ENCODE measurements at places on chromosomes 11 and 22.

GRCh38 chr22:43515902-43516301, 104.1 kb downstream of the MPPED1 start:
- DNase-seq, result no peak

DNA sequence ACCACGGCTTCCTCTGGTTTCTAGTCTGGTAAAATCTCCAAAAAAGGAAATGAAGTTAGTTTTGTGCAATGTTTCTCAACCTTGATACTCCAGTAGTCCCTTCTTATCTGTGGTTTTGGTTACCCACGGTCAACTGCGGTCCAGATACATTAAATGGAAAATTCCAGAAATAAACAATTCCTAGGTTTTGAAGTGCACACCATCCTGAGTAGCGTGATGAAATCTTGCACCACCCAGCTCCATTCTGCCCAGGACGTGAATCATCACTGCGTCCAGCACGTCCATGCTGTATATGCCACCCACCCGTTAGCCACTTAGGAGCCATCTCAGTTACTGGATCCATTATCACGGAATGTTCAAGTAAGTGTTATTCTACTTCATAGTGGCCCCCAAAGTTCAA, 117.0 kb downstream of the FBXO7 start:
- peak; percentile 65 for DNase-seq

DNA sequence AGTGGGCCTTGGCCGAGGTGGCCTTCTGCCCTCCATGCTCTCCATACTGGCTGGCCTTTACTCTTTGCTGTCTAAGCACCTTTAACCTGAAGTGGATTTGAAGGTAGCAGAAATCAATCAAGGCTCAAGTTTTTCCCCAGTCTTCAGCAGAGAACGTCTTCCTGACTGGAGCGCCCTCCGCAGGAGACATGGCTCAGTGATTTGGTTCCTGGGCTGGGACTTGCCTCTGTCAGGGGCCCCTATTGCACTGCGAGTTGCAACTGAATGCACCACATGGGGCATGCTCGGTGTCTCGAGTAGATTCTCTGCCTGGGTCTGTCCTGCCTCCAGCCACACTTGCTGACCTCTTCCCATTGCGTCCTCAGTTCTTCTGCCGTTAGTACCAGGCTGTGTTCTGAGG, 79.6 kb downstream of the BMAL1 start:
- DNase-seq, result no peak

DNA sequence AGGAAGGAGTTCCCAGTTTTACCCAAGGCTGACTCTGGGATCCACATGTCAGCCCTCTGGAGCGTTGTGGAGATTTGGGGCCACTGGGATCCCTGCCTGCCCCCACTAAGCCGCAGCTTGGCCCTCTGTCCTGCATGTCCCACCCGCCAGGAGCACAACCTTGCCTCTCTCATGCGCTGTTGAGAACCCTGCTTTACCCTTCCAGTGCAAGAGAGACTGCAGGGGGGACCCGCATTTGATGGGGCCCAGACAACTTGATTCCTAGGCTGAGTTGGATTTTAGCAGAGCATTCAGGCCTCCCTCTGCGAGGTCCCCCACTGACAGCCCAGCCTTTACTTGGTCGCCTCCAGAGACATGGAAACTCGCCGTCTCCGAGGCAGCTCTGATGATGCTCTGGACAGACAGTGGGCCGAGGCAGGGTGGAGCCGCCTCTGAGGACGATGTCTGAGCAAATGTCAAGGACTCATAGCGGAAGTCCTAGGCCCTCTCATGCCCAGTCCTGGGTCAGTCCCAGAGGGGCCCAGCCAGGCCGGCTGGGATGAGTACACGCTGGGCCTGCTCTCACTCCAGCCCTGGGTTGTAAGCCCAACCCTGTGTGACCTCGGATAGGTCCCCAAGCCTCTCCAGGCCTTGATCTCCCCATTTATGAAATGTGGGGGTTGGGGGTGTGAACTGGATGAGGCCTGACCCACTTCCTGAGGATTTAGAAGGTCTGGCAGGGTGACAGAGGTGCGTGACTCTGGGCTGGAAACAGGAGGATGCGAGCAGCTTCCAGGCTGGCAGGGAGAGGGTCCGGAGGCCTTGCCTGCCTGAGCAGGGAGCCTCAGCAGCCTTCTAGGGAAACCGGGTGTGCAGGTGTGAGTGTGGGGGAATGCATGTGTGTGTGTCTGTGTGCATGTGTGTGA, 630 bp downstream of the CD5 start:
- no peak for DNase-seq

DNA sequence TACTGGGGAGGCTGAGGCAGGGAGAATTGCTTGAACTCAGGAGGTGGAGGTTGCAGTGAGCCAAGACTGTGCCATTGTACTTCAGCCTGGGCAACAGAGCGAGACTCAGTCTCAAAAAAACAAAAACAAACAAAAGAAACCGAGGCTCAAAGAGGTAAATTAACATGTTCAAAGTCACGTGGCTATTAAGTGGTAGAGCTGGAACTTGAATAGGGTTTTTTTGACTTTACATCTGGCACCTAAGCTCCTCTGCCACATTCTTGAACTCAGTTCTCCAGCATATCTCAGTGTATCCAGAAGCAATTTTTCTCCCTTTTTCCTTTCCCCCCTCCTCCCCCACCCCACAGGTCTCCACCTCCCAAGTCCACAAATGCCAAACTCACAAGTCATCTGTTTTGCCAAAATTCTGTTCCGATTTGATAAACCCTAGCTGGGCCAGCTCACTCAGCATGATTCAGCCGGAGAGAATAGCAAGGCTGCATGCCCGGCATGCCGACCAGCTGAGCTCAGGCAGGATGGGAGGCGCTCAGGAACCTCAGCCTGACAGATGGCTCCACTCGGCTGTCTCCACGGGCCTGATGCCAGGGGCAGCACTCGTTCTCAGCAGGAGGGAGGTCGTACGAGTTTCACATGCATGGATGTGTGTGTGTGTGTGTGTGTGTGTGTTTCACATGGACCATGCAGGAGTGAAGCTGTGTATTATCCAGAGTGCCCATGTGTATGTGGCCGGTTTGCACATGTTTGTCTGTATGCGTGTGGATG, 63.2 kb upstream of the RRAS2 start:
- peak; percentile 77 for DNase-seq

- no peak for DNase-seq
Observed at GRCh38 chr11:28903716-28904115, 795.5 kb downstream of the METTL15 start.

- DNase-seq, result peak; percentile 96
Observed at GRCh38 chr11:6251990-6252473, 7.6 kb upstream of the CCKBR start.

DNA sequence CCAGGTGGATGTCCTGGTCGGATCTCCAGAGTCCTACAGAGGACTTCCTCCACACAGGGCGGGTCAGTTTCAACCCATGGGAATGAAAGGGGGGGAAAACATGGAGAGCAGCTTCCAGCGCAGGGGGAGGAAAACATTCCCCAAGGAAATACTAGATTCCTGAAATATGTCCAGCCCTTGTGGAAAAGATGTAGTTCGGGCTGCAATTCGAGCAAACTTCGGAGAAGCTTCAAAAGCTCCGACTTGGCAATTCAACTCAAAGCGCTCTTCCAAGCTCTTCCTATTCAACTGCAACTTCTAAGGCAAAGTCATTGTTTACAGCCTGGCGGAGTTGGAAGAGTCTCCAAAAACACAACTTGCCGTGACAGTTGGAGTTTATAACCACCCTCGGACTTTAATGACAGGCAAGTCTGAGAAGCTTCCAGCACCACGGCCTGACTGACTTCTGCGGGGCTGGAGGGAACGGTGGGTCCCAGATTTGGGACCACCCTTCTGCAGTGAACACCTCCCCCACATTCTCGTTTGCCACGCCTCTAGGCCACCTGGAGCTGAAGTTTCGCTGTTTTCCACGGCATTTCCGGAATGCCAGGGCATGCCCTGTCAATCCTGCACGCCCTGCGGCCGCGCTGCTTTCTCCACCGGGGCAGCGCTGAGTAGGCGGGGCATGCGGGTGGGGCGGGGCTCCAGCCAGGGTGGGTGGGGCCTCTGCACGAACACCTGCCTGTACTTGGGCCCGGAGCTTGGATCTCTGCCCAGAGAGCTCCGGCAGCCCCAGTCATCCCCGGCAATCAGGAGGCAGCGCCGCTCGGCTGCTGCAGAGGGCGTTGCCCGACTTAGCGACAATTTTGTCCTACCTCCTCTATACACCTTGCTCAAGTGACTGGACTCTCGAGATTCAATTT, 49.0 kb upstream of the BIRC3 start:
- DNase-seq, result peak; percentile 88

- no peak for DNase-seq
Observed at GRCh38 chr11:119758291-119758690, 29.3 kb upstream of the NECTIN1 start.

DNA sequence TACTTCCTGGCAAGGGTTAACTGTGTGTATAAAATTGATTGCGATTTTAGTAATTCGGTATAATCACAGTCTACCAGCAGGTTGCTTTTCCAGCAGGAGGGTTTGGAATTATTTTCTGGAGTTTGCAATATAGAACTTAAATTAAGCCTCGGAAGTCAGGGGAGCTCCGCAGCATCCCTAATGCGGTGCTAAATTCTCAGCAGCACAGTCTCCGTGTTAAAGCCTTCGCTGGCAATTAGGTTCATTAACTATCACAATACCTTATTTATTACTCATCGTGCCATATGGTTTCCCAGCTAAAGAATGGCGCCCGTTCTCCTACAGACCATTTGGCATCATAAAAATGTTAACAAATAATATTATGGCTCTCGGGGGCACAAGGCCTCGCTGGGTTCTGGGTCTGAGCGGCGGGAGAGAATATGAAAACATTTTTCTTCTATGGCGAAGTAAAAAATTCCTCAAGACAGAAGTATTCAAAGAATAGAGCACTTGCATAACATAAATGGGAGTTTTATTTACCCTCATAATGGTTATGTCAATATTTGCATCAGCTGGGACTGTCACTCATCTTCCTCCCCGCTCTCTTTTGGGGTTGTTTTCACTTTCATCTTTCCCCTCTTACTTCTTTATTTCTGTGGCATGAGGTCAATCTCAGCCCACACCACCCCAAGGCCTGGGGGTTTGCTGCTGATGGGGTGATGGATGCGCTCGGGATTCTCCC, 28.1 kb upstream of the ZBTB16 start:
- no peak for DNase-seq

GRCh38 chr11:618856-619627, 3.3 kb upstream of the IRF7 start:
- no peak for DNase-seq

DNA sequence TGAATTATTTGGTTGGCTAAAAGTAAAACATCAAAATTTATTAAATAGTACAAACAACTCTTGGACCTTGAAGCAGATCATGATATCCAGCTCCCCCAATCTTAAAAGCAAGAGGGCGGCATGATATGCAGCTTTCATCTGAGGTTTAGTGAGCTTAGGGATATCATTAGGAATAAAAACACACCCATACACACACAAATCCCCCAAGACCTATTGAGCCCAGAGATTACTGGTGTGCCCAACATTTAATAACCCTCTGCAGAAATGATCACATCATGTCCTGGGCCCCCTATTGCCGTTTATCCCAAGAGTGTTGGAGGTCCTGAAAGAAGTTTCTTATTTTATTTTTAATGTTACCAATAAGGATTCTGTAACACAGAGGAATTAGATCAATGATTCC, at the start of gene OR8D1:
Gene OR8D1 (minus strand): TSS at position 101 of the 400 bp plus-strand sequence. CDS start 3,183 bp downstream, outside the sequence.
- DNase-seq, result no peak

DNA sequence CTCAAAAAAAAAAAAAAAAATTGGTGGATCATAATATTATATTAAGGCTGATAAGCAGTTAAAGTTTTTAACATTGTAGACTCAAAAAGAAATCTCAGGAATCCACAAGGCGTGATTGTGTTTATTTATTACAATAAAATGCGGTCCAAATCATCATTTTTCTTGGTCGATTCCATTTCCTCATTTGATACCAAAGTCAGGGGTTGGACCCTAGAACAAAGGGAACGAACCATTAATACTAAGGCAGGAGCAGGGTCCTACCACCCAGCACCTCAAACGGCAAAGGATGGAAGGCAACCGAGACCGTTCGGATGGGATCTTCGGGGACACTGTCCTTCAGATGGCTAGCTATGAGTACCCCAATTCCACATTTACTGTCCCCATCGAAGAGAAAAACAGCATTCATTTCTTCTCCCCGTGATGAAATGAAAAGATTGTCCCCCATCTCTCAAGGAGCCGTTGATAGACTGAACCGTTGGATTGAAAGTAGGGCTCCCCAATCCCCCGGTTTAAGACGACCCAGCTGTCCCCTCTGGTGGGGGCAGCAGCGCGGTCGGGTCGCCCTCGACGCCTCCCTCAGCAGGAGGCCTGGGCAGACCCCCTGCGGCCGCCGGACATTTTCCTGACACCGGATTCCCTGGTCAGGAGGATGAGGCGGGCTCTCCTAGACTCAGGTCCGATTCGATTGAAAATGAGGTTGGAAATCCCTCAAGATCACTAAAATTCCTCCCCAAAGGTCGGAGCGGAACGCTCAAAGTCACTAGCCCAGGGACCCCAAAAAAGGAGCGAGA, 607 bp downstream of the DMC1 start:
- peak; percentile 29 for DNase-seq

- DNase-seq, result peak; percentile 63
Observed at GRCh38 chr11:69950120-69950519, 128.0 kb upstream of the ANO1 start.

DNA sequence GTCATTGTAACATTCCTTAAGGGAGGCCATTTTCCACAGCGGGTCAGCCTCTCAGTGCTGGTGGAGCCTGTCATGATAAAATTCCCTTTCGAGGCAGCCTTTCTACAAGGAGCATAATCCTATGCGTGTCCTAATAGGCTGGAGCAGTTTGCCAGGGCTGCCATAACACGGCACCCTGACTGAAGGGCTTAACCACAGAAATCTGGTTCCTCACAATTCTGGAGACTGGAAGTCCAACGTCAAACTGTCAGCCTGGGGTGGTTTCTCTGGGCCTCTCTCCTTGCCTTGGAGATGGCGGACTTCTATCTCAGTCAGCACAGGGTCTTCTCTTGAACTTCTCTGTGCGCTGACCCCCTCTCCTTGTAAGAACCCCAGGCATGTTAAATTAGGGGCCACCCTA, 1.4 kb upstream of the RGL4 start:
- DNase-seq, result no peak

DNA sequence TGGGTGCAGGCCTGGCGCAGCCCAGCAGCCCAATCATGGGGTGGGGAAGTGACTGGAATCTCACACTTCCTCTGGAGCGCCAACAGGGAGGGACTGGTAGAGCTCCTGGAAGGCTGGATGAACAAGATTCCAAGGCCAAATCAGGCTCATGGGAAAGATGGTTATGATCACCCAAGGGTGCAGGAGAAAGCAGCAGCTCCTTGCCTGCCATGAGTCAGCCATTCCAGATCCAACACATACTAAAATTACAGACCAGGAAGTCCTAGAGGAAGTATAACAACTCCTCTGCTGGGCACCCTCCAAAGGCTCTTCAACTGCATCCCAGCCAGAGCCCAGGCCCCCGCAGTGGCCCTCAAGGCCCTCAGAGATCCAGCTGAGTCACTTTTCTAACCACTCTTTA, 427.3 kb downstream of the TENM4 start:
- DNase-seq, result no peak

DNA sequence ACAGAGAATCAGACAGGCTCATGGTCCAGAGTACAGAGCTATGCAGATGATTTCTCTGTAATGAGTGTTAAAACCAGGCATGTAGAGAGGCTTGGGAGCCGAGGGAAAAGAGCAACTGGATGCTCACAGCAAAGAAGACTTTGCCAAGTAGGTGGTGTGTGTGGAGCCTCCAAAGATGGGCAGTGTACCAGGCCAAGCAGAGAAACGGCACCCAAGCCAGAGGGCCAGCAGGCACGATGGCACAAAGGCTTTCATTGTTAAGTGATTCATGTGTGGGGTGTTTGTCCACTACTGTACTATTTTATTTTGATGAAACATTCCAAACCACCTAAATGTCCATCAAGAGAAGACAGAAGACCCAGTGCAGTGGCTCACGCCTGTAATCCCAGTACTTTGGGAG, 11.1 kb downstream of the RANGAP1 start:
- DNase-seq, result no peak

- DNase-seq, result no peak
Observed at GRCh38 chr11:64381350-64381749, 22.4 kb downstream of the RPS6KA4 start.

All from hematopoietic multipotent progenitor cell treated with erythropoietin and hydrocortisone succinate and interleukin-3 and kit ligand, for 6 days (in vitro differentiated cells).